ENCODE measurements at places on chromosomes 2 and 18. TPM values are rescaled to one million over a fixed set of nuclear protein-coding genes. Genes with fewer than 3 reads are reported as not detected.

The C2orf15 gene
- total RNA-seq = 0.37 TPM

DNA sequence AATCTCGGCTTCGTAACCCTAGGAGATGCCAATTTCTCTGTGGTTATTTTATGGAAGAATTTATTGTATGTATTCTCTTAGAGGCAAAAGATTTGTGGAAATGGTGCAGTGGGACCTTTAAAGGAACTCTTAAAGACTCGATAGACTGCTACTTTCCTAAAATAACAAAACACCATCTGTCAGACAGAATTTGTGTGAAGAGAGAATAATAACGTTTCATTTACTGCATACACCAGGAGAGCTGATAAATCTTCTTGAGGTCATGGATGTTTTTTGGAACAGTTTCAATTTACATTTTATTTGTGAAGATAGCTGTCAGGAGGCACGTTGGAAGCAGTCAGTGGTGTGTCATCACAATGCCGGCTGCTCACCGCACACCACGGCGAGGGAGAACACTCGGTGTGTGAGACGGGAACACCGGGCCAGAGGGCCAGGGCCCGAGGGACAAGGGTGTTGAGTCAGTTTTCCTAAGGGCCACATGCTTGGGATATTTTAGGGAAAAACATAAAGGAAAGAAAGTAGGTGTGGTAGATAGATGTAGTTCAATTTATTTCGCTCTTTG, 1681.0 kb upstream of the DDX18 start:
- DNase-seq = no peak

The HOXD8 gene
- total RNA-seq = 0.11 TPM

The LYPD6B gene
- total RNA-seq = not detected

Measured in activated T-cell treated with anti-CD3 and anti-CD28 coated beads, Interleukin-2, amount 50 U/mL, for 4 hours (primary cell).